GM18507 (cell line): ENCODE measurements at places on chromosomes 11 and 22.

GRCh38 chr11:33542921-33543320 lies 157.7 kb downstream of the C11orf91 start:
- DNase-seq, result peak; percentile 17

GRCh38 chr11:21711341-21711740 lies 481.5 kb upstream of the ANO5 start:
- no peak for DNase-seq

DNA sequence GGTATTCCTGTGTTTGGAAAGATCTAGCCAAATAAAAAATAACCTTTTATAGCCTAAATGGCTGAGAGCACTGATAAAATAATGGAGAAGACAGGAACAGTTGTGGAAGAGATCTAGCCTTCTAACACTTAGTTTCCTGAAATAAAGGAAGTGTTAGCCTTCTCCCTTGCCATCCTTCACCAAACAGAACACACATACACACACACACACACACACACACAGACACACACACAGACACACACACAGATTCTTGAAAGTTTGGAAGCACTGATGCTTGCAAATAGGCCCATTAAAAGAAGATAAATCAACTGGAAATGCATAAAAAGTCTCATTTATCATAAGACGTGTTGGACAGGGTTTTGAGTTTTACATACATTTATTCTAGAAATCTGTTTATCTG lies 37.5 kb downstream of the KIRREL3 start:
- no peak for DNase-seq

GRCh38 chr11:128250482-128250881 lies 336.9 kb downstream of the ETS1 start:
- DNase-seq, result no peak

DNA sequence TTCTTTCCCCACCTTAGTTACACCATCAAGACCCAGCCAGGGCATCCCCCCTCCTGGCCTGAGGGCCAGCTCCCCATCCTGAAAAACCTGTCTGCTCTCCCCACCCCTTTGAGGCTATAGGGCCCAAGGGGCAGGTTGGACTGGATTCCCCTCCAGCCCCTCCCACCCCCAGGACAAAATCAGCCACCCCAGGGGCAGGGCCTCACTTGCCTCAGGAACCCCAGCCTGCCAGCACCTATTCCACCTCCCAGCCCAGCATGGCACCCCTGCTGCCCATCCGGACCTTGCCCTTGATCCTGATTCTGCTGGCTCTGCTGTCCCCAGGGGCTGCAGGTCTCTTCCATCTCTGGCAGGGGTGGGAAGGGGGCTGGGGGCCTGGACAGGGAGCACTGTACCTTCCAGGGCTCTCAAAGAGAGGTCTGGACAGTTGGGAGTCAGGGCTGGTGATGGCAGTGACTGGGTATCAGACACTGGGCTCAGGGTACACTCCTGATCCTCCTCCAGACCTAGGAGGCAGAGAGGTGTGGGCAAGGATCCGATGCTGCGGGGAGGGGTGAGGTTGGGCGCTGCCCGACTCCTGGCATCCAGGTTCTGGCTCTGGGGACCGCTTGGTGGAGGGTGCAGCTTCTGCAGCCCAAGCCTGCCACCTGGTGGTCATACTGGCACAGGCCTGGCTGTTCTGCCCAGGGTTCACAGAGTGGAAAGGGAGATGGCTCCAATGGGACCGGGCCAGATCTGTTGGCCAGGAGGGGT lies at the start of gene UPK2:
Gene UPK2, plus strand, starts transcription at position 205 of the 753 bp plus-strand sequence. Its CDS starts 53 bp downstream, at position 258.
- DNase-seq, result peak; percentile 92

DNA sequence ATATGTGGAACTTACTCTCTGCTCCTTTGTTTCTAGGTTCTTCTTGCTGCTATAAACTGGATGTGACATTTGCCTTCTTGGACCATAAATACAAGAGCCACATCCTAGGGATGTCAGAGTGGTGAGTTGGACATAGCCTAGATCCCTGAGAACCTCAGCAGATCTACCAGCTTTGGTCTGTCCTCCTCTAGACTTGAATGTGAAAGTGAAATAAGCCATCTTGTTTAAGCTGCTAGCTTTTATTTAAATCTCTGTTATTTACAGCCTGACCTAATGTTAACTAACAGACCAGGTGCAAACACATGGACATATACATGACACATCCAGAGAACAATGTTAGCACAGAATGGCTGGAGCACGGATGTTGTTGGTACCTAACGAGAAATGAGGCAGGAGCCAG lies 36.0 kb downstream of the SLN start:
- DNase-seq, result no peak

DNA sequence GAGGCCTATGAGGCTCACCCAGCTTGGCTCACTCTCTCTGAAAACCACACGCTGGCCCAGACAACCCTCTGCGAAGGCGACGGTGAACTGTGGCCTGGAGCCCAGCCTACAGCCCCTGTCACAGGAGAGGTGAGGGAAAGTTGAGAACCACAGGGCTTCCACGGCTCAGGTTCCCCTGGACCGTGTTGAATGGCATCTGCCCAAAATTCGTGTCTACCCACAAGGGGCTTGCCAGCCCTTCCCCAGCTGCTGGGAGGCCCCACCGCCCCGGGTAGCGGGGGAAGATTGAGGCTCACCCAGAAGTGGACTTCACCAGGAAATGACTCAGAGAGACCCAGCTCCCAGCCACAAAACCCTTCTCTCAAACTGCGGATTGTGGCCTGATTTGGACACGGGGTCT lies 197.1 kb downstream of the CTTN start:
- DNase-seq, result no peak

DNA sequence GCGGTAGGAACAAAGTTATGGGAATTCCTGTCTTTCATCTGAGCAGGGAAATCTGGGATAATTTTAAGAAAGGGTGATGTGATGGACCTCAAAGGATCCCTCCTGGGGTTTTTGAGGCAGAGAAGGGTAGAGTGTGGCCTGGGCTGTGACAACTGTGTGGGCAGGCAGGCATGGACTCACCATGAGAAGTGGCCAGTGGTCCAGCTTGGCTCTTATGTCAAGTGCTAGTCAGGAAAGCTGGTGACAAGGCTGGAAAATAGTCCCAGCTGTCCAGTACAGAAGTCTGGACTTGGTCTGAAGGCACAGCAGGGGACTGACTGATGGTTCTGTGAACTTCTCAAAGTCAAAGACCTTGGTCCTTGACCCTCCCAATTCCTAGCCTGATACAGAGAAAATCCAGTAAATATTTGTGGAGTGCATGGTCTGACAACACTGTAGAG lies 1.7 kb downstream of the PPFIBP2 start:
- DNase-seq, result no peak

DNA sequence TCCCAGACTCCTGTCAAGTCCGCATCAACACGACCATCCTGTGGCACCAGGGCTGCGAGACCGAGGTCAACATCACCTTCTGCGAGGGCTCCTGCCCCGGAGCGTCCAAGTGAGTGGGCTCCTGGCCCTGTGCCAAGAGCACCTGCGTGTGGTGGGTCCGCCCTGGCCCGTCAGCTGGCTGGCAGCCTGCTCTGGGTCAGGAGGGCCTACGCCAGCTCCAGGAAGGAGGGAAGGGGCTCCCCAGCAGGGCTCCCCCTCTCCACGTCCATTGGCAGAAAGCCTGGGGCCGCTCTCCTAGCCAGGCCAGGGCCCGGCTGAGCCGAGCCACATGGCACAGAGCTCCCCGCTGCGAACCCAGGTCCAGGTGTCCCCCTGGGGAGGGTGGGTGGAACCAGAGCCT lies 37.8 kb downstream of the MUC5B start:
- DNase-seq, result no peak

GRCh38 chr11:19077965-19078364 lies 17.4 kb upstream of the MRGPRX2 start:
- no peak for DNase-seq

DNA sequence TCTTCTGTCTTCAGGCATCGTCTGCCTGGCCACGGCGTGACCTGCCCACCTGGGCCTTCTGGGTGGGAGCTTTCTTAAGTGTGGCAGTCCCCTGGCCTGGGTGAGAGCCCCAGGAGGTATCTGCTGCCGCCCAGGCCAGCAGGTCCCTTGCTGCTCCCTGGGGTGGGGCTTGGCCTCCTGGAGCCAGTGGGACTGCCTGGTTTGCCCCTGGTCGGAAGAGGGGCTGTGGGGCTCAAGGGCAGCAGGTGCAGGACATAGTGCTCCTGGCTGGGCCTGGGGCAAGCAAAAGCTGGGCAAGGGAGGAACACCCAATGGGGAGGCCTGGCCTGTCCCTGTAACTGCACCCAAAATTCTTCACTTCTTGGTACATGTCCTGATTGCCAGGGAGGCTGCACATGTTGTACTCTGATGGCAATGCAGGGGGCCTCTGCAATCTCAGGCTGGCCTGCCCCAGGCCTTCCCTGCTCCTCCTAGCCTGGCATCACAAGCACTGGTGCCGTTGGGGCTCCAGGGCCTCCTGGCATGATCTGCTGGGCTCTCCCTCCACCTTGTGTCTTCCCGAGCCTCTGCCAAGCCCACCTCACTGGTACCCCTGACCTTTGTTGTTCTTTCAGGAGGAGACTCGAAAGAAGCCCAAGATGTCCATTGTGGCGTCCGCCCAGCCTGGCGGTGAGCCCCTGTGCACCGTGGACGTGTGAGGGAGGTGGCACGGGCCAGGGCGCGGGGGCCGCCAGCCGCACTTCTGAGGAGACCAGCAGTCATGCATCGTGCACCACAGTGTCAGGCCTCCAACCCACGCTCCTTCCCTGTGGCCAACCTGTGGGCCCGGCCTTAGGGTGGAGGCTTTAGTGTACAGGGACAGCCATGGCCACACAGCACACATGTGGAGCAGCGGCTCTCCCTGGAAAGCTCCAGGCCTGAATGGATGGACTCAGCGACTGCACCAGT lies 6.2 kb upstream of the RANBP1 start:
- no peak for DNase-seq

DNA sequence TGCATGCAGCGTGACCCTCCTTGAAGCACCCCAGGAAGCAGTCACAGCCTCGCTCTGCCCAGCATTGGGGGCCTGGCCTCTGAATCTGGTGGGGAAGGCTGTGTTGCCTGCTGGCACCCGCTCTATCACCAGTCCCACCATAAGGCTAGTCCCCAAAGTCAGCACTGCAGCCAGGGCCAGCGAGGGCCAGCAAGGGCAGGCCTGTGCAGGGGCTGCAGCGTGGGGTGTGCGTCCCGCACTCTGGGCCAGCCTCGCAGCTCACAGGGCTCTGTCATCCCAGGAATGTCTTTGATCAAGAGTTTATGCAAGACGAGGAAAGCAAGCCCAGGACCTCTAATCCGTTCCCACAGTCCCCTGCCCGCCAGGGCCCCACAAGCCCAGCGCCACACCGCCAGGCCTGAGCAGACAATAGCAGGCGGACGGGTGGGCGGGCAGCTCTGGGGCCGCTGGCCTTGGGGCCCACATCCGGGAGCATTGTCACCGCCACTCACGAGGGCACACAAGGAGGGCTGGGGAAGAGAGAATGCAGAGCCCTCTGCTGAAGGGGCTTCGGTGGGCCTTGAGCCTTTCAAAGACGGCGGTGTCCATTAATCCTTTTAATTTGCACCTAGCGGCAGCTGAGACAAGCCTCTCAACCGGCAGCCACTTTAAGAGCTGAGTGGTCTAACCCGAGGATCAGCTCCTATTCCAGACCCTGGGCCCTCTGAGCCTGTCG lies 17.1 kb downstream of the LTO1 start:
- no peak for DNase-seq

GRCh38 chr11:100340466-100341319 lies 346.4 kb upstream of the ARHGAP42 start:
- DNase-seq, result no peak

DNA sequence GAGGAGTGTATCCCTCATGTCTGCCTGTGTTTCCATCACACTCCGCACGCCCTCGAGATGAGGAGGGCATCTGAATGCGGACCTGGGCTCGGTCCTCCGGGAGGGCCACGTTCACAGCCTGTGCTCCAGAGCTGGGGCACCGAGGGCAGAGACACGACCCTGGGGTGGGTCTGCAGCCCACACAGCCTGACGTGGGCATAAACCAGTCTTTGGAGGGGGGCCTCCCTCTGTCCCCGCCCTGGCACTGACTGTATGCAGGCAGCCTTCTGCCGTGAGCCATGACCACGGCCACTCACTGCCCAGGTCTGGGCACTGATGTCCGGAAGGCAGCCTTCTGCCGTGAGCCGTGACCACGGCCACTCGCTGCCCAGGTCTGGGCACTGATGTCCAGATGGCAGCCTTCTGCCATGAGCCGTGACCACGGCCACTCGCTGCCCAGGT lies 1425.1 kb downstream of the BRD1 start:
- DNase-seq, result no peak

DNA sequence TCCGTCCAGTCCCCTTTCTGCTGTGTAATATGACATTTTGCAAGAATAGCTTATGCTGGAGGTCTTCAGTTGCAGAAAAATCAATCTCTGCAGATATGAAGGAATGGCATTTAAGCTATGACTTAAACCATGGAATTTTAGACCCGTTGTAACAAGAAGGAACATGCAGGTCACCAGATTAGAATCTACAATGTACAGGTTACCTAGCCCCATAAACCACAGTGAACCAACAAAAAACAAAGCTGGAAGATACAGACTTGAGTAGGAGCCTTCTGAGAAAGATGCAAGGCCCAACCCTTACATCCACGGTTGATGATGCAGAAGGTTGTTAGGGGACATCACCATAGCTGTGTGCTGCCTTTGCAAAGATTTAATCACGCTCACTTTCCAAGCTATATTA lies 132.5 kb downstream of the WT1 start:
- no peak for DNase-seq

GRCh38 chr11:8805296-8805695 lies 105.7 kb upstream of the AKIP1 start:
- no peak for DNase-seq

GRCh38 chr22:23086787-23087186 lies 16.5 kb downstream of the GNAZ start:
- DNase-seq, result no peak

DNA sequence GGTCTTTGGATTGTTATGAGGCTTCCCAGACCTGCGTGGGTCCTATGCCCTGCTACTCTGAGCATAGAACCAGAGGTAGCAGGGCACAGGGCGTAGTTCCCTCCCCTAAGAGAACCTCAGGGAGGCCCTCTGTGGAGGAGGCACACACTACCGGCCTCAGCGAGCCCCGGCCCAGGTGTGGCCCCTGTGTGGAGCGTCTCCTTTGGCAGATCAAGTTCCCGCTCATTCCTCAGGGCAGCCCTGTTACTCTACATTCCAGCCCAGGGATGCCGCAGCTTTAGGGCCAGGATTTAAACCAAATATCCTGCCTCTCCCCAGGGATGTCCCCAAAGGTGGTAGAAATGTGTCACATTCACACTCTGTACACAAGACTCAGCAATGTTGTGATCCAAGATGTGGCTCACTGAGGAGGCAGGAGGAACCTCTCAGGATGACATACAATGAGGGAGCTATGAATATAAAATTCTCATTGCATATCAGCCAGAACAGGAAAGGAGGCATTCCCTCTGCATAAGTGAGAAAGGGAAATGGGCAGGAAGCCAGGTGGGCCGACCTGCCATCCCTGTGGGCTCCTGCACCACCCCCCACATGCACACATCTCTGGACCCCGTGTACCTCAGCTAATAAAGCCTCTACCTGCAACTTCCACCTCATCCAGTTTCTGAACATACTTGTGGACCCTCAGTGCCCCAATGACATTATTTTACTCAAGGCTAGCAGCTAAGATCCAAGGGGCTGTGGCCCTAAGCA lies 131.9 kb upstream of the TEAD1 start:
- DNase-seq, result no peak

- no peak for DNase-seq
These were observed 81.8 kb downstream of the MTMR3 start for GRCh38 chr22:29964776-29965175.

- no peak for DNase-seq
These were observed 10.8 kb downstream of the TP53I11 start for GRCh38 chr11:44939673-44940395.
